ENCODE measurements at places on chromosomes 4 and X.

DNA sequence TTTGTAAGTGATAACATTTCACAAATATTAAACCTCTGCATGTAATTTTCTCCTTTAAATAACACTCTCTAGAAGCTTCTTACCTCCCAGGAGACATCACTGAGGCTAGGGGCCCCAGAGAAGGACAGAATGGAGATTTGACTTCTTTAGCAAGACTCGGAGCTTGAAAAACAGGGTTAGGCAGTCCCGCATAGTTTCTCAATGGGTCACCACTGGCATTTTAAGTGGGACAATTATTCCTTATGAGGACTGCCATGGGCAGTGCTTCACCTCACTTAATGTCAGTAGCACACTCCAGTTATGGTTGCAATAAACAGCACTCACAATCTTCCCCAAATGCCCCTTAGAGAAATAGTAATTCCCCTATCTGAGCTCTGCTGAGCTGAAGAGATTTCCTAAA, 66.7 kb upstream of the NOCT start:
- no peak for DNase-seq

- no peak for DNase-seq
Observed at GRCh38 chr4:151454513-151454912, 45.5 kb downstream of the FHIP1A start.

- DNase-seq = no peak
Observed at GRCh38 chr4:174358410-174358809, 74.7 kb downstream of the CEP44 start.

DNA sequence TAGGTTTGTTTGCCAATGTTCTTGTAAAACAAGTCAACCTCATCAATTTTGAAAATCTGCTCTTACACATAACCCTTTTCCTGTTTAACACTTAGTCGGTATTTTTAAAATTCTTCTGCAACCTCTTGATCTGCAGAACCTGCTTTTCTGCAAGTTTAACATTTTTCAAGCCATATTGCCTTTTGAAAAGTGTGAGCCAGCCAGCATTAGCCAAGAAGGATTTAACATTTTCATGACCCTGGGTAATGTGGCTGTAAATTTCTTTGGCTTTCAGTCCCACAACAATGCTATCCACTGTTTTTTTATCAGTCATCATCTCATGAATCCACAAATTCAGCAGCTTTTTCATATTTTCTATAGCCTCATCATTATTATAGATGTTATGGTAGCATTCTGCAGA, 956.5 kb downstream of the FAT4 start:
- DNase-seq = no peak

- DNase-seq = no peak
Observed at GRCh38 chr4:148573296-148573695, 131.1 kb upstream of the NR3C2 start.

DNA sequence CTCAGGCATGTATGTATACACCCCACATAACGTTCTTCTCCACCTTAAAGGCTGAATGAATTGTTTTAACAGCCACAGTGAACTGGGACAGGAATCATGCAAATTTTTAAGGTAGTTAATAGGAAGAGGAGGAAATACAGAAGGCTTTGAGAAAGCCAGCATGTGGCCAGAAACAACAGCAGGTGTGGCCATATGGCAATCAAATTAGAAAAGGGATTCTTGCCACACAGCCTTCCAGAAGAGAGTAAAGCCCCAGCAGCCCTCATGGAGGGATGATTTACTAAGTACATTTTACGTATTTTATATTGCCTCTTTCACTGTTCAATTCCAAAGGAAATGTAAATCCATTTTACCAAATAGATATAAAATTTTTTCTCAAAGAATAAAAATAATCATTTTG, 792.2 kb downstream of the ADGRL3 start:
- DNase-seq = no peak

DNA sequence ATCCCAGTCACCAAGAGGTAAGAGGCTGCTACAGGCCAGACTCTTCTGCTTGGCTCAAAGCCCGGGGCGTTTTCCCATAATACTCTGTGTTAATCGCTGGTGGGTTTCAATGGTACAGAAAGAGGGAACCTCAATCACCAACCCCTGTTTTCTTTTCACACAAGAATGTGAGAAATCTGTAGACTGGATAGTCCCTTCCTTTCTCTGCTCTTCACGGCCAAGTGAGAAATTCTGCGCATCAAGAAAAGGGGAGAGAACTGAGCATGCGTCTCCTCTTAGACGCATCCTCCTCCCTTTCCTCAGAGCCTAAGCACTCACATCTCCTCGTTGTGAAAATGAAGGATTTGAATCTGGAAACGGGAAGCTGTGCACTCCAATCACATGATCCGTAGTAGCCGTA, 64.7 kb downstream of the CLNK start:
- no peak for DNase-seq

- DNase-seq = no peak
Observed at GRCh38 chrX:153516073-153516472, 1.4 kb upstream of the ATP2B3 start.

GRCh38 chr4:2245057-2245786, 3.3 kb upstream of the HAUS3 start:
- no peak for DNase-seq

DNA sequence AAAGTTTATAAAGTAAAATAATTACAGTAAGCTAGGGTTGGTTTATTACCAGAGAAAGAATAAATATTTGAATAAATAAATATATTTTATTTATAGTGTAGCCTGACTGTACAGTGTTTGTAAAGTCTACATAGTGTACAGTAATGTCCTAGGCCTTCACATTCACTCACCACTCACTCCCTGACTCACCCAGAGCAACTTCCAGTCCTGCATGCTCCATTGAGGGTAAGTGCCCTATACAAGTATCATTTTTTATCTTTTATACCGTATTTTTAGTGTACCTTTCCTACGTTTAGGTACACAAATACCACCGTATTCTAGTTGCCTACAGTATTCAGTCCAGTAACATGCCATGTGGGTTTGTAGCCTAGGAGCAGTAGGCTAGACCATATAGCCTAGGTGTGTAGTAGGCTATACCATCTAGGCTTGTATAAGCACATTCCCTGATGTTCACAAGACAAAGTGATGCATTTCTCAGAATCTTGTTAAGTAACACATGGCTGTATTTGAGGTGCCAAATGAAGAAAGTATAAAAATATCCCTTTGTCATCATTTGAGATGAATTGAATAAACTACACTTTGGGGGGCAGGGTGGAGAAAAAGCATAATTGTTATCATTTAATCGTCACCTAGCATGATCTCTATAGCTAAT, 14.7 kb upstream of the KLHL8 start:
- no peak for DNase-seq

DNA sequence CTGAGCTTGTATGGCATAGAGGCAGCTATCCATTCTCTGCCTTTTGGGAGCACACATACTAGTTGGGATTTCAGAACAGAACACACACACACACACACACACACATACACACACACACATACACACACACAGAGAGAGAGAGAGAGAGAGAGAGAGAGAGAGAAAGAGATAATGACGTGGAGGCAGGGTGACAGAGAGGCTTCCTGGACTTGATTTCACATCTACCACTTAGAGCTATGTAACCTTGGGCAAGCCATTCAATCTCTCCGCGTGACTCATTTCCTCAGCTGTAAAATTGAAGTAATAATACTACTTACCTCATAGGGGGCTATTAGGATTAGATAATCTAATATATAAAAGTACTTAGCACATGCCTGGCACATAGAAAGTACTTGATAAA, 12.3 kb upstream of the GRIA3 start:
- no peak for DNase-seq

GRCh38 chr4:99091216-99091575, 2.6 kb upstream of the ADH5 start:
- no peak for DNase-seq

DNA sequence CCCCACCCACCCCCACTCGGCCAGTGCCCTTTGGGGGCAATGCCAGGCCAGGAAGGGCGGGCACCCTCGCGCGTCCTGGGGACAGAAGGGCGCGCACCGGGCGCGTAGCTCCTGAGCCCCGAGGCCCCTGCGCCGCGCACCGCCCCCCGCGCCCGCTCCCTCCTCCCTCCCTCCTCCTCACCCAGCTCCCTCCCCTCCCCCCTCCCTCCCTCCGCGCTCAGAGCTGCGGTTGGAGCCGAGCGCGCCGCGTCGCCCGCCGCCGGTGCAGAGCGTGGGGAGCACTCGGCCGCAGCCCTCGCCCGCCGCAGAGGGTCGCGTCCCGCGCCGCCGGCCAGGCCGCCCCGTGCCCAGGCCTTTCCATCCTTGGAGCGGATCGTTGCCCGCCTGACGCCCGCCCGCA, at the start of gene ATP2B3:
TSS of gene ATP2B3 (plus strand) at position 220 of the 400 bp plus-strand sequence. CDS start 18,606 bp downstream, outside the sequence.
- DNase-seq = no peak

DNA sequence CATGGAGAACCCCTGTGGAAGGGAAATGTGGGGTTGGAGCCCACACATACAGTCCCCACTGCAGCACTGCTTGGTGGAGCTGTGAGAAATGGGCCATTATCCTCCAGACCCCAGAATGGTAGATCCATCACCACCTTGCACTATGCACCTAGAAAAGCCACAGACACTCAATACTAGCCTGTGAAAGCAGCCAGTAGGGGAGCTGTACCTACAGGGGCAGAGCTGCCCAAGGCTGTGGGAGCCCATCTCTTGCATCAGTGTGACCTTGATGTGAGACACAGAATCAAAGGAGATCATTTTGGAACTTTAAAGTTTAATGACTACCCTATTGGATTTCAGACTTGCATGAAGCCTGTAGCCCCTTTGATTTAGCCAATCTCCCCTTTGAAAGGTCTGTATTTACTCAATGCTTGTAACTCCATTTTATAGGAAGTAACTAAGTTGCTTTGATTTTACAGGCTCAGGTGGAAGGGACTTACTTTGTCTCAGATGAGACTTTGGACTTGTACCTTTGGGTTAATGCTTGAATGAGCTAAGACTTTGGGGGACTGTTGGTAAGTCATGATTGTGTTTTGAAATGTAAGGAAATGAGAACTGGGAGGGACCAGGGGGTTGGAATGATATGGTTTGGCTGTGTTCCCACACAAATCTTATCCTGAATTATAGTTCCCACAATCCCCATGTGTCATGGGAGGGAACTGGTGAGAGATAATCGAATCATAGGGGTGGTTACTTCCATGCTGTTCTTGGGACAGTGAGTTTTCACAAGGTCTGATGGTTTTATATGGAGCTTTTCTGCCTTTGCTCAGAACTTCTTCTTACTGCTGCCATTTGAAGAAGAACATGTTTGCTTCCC, 352.6 kb downstream of the INPP4B start:
- no peak for DNase-seq

DNA sequence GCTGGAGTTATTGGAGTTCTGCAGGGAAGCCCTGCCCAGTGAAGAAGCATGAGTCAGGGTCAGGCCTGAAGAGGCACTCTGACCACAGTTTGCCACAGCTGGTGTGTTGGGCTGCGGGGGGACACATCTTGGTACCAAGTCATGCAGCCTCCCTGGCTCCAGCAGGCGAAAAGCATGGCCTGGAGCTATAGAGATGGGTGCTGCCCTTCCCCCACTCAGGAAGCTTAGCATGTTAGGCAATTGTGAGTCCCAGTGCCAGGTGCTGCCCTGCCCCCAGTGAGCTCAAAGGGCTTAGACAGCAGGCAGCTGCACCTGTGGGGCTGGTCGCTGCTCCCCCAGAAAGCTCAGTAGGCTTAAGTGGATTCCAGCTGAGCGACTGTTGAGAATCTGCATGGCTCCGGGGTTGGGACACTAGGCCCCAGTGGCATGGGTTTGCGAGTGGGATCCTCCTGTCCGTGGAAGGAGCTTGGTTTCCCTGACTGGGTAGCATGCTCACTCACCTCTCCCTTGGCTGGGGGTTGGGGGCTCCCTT, 755.5 kb downstream of the GLUD2 start:
- no peak for DNase-seq

- DNase-seq = no peak
Observed at GRCh38 chr4:40195182-40196177, 1.4 kb upstream of the RHOH start.

- no peak for DNase-seq
Observed at GRCh38 chr4:84964995-84965552, 1.4 kb downstream of the WDFY3 start.

GRCh38 chr4:107548211-107548905, 171.7 kb downstream of the PAPSS1 start:
- no peak for DNase-seq

DNA sequence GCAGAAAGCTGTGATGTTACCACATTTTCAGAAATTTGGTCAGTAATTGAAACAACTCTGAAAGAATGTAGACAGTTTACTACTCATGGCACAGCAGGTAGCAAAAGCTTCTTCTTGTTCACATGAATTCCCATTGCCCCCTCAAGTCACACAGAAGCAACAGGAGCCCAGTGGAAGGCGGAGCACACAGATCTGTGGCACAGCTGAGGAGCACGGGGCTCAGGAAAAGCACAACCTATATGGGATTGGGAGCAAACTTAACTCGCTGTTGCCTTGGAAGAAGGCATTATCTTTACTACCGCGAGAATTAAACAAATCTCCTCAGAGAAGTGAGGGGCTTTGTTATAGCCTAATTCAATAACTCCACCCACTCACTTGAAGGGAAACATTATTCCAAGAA, 358.5 kb downstream of the SPOCK3 start:
- no peak for DNase-seq

- no peak for DNase-seq
Observed at GRCh38 chrX:38365954-38366353, 13.6 kb downstream of the OTC start.

GRCh38 chr4:15740764-15741404, 37.2 kb upstream of the CD38 start:
- no peak for DNase-seq

- no peak for DNase-seq
Observed at GRCh38 chr4:183355405-183355804, 33.2 kb upstream of the CLDN24 start.

DNA sequence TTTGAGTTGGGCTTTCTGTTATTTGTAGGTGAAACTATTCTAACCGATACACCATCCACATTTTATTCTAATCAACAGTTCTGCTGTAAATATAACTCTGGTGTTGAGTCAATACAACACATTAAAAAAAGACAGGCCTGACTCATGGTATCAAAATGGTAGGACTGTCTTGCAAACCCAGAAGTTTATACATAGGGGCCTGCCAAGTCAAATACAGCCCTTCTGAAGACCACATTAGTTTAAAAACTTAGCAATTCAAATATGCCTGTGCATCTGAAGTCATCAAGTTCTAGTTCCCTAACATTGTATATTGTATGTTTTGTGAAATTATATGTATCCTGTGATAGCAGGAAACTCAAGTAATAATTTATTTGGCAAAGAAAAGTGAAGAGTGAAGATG, 24.4 kb upstream of the PDE5A start:
- DNase-seq = no peak

DNA sequence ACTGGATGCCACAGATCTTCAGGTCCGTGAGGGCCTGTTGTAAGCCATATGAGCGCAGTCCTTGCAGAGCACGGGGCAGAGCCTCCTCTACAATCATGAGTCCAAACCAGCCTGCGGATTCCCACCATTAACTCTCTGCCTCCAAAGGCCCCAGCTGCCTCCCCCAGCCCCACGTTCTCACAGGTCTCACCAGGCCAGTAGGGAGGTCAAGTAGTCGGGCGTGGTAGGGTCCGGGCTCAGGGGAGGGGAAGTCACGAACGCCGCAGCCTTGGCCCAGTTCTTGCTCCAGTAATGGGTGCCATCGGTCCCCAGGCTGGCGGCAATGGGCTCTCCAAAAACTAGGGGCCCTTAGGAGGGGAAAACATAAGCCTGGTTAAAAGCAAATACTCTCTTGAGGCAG, 53.6 kb downstream of the CRMP1 start:
- no peak for DNase-seq

GRCh38 chr4:32544846-32545245, 1824.7 kb downstream of the PCDH7 start:
- no peak for DNase-seq

- no peak for DNase-seq
Observed at GRCh38 chrX:9317176-9317575, 147.7 kb upstream of the TBL1X start.
